ENCODE measurements at places on chromosomes 6 and 20.

GRCh38 chr6:13934721-13935120 is 10.0 kb downstream of the RNF182 start:
- no peak for DNase-seq

GRCh38 chr6:71277926-71278600 is 10.5 kb upstream of the OGFRL1 start:
- no peak for DNase-seq

DNA sequence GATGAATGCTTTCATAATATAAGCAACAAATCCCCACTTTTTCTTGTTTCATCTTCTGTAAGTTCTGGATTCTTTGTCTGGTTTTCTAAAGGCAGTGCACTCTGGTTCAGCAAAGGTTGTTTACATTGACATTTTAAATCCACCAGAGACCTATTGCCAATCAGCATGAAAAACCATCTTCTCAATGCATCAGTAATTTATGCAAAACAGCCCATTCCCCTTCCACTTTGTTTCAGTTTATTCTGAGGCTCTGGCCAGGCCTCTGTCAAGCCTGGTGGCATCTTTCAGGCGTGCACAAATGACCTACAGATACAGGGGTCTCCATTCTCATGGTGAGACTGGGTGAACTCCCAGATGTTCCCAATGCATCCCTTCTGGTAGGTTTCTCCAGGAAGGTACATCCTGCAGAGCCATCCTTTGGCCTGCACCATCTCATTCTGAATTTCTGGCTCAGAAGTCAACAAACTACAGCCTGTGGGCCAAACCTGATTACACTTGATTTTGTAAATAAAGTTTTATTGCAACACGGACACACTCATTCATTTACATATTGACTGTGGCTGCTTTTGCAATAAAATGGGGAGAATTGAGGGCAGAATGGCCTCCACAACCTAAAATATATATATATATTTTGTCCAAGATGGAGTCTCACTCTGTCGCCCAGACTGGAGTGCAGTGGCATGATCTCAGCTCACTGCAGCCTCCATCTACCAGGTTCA is 405.4 kb downstream of the PREX1 start:
- no peak for DNase-seq

GRCh38 chr6:117908246-117909068 is 1.4 kb downstream of the SLC35F1 start:
- peak; percentile 5 for DNase-seq

- DNase-seq: no peak
These were observed 26.7 kb downstream of the CEBPB start for GRCh38 chr20:50217207-50217949.

- peak; percentile 21 for DNase-seq
These were observed 918 bp upstream of the TRIM38 start for GRCh38 chr6:25961619-25962148.

GRCh38 chr20:22597303-22597702 is 12.9 kb upstream of the FOXA2 start:
- no peak for DNase-seq

GRCh38 chr6:4624726-4625125 is 151.5 kb upstream of the CDYL start:
- no peak for DNase-seq

DNA sequence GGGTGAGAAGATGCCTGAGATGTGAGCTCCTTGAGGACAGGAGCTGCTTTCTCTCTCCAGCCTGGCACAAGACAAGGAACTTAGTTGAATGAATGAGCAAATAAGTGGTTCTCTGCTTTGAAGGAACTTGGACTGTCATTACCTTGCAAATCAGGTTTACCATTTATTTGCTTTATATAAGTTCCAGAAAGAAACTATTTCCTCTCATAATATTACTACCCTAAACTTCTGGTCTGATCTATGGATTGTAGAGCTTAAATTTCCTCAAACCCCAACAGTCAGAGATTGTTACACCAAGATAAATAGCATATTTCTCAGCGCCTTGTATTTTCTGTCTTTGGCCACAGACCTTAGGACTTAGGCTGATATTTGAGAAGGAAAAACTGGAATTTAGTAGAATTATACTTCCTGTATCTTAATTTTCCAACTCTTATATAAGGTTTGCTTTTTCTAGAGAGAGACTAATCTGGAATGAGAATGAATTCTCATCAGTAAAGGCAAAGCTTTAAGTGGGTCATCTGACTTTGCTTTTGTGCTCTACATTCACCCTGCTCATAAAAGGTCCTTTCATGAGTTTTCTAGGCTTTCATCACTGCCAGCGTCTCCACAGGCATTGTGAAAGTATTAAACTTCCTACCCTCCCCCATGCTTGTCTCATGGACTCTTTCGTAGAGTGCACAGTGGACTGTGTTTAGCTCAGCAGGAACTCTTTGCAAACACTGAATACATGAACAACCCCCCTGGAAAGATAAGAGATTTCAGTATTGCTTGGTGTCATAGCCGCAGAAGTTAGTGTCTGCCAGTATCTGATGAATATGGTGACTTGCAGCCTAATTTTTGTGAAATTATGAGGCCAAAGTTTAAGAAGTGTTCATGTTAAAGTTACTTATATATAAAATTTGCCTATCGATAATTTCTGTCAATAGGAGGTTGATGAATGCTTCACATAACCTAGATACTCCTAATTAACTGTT is 74.0 kb downstream of the PTPRA start:
- DNase-seq: peak; percentile 49

DNA sequence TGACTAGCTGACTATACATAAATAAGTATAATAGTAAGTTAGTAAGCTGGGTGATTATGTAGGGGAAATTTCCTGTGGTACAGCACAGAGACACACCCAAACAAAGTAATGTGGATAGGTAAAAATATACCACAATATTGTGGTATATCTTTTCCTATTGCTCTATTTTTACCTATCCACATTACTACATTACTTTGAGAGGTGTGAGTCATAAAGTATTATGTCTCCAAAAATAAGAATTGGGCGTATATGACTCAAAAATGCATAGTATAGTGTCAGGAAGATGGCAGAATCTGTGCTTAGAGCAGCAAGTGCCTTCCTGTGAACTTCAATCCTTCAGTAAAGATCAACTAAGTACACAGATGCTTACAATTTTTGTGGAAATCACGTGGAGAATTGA is 2.7 kb upstream of the SIRPG start:
- no peak for DNase-seq

DNA sequence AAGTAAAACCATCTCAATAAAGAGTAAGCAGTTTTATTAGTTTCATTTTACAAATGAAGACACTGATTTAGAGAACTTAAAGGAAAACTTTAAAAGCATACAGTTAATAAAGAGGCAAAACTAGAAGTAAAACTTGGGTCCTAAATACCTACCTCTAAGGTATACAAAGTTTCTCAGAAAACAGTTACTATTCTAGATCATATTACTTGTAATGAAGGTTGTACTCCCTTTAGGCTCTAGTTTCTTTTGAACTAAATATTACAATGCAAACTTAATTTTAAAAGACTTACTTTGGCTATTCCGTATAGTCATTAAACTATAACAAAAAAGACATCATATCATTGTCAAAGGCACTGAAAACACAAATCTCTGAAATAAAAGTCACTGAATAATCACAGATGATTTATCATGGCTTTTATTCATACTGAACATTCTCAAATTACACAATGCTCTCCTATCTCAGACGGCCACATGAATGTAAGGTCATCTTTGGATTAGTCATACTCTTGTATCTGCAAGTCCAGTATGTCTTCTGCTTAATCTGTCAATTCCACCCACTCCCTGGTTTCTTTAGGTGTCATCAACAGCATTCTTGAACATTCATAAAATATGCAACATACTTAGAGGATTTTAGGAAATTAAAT is 361.6 kb upstream of the RUNX2 start:
- DNase-seq: no peak

- no peak for DNase-seq
These were observed 1.1 kb upstream of the MBOAT1 start for GRCh38 chr6:20213271-20213798.

DNA sequence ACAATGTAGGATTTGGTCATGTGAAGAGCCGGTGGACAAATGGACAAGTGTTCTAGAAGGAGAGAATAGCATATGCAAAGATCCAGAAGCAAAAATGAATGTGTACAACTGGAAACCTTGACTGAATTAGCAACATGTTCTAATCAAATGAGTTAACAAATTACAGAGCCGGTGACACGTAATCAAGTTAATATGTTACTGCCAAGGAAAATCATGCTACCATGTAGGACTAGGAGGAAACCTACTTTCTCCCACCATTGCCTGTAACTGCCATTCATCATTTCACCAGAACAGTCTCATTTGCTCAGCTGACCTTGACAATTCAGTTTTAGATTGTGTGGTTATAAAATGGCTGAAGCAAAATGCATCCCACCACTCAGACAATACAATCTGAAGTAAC is 179.4 kb downstream of the KIF16B start:
- no peak for DNase-seq

- no peak for DNase-seq
These were observed 92.6 kb downstream of the YTHDF1 start for GRCh38 chr20:63123331-63123741.

DNA sequence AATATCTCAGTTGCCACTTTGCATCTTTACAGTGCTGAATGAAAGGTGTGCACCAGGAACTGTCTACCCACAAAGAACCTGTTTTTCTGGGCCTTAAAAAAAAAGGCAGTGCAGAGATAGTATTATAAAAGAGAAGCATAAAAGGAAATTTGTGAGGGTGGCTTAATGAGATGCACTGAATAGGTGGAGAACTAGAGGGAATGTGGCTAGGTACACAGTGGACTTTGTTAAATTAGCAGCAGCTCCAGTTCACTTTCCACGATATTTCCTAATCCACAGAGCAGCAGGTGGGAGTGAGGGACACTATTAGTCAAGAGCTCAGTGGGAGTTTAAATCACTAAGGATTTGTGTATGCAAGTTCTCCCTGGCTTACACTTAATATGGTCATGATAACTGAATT is 38.8 kb downstream of the MAP7 start:
- DNase-seq: no peak

DNA sequence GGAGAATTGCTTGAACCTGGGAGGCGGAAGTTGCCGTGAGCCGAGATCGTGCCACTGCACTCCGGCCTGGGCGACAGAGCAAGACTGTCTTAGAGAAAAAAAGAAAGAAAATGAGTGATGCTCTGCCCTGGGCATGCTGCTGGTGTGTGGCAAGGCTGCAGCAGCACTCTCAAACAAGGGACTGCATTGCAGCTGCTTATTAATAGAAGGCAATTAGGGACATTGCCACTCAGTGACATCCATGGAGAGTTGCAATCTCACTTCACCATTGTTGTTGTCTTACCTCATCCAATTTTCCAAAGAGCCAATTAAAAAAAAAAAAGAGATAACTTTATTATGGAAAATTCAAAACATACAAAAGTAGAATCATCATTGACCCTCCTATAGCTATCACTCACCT is 131.1 kb downstream of the LRRC1 start:
- DNase-seq: no peak

DNA sequence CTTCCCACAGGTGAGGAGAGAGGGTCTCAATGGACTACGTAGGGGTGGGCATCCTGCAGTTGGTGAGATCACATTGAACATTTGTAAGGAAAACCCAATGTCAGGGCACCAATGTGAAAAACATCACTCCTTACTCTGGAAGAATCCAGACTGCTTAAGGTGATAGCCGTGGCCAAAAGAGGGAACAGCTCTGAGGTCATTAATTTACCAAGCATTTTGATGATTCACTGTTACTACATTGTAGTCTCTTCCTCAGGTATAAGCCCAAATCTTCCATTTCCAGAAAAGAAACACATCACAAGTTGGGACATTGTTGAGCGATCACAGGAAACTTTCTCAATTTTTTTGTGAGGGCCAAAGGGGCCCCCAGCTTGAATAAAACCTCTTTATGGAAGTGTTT is 61.1 kb upstream of the SPTLC3 start:
- no peak for DNase-seq

GRCh38 chr20:63112491-63113219 is 103.3 kb downstream of the YTHDF1 start:
- no peak for DNase-seq

DNA sequence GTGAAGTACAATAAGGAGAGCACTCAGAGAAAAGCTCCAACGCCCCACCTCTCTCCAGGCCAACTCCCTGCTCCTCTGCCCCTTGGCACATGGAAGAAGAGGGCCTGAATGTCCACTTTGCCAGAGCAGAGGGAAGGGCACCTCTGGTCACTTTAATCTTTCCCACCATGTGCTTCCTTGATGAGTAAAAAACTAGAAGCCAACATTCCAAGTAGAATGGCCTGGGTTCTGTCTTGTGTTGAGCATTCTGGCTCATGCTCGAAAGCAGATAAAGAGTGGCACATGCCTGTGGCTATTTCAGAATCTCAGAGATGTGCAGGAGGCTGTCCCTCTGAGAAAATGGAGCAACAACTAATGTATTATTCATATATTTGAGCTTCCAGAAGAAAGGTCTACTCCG is 177.4 kb upstream of the PLN start:
- no peak for DNase-seq

DNA sequence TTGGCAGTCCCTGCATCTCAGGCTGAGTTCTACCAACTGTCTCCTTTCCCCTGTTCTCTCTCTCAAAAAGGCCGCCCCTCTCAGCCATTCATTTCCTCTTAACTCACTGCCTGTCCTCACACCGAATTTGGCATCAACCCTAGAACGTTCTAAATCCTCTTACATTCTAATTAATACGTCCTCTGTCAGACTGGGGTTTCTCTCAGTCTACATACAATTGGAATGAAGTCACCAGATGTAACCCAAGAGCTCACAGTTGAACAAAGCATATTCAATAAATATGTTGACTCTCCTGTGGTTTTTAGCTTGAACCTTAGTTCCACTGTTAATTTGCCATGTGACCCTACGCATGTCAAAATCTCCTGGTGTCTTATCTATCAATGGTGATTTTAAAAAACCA is 269.6 kb downstream of the CLIC5 start:
- DNase-seq: no peak

GRCh38 chr6:157513004-157513603 is 132.1 kb downstream of the ZDHHC14 start:
- DNase-seq: no peak

DNA sequence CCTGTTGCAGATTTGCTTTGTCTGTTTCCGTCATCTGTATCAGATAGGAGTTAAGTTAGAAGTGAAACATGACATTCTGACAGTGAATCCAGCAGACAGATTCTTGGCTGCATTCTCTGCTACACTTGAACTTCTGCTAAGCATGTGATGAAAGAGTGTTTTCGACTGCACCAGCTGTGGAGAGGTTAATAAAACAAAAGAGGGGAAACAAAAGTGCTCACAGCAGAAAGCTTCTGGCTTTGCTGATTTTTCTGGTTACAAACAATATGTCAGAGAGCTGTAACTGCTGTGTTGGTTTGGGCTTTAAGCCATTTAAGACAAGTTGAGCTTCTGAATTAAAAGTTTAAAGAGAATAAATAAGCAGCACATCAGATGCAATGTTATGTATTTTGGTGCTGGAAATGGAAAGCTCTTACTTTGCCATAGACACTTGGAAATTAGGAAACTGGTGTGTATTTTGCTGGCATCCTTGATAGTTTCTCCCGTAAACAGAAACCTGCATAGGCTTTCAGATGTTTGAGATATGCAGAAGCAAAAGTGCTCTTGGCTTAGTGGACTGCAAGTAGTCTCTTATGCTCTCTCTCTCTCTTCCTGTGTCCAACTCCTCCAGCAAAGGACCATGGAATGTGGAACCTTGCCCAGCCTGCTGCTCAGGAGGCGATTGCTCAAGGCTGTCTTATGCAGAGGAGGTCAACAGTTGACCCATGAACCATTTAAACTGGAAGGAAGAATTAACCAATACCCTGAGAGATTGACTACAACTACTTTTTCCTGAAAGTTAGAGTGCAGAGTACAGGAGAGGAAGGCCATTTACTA is 104.9 kb downstream of the RPS12 start:
- DNase-seq: peak; percentile 84

Data from muscle of leg (tissue), 16 donors.